ENCODE measurements at places on chromosomes 2 and 18.

GRCh38 chr2:120988700-120989511, 253.2 kb downstream of the GLI2 start:
- DNase-seq, result no peak

DNA sequence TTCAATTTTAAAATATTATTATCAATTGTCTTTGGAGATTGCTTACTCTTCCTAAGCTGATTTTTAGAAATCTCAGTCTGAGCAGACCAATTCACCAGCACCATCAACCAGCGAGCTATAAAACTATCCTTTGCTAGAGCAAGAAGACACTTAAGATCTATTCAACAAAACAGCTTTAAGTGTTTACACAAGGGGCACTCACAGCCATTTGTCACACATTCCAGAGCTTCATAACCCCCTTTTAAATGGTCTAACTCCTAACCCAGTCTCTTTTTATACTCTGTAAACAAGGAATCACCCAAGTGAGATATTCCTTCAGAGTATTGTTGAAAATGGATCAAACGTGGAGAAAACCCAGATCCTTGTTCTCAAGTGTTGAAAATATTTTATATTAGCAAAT, 1294.1 kb upstream of the CHAC2 start:
- DNase-seq, result no peak

DNA sequence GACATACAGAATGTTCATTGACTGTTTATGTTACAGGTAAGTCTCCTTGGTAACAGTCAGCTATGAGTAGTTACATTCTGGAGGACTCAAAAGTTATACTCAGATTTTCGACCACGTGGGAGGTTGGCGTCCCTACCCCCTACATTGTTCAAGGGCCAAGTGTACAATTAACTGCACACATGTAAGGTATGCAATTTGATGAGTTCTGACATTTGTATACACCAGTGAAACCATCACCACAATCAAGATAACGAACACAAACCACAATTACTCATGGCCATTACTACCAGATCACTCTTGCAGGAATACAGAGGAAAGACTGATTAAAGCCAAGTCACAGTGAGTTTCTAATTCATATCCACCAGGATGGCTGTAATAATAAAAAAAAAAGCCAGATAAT, 39.6 kb upstream of the LDLRAD4 start:
- DNase-seq, result peak; percentile 61

DNA sequence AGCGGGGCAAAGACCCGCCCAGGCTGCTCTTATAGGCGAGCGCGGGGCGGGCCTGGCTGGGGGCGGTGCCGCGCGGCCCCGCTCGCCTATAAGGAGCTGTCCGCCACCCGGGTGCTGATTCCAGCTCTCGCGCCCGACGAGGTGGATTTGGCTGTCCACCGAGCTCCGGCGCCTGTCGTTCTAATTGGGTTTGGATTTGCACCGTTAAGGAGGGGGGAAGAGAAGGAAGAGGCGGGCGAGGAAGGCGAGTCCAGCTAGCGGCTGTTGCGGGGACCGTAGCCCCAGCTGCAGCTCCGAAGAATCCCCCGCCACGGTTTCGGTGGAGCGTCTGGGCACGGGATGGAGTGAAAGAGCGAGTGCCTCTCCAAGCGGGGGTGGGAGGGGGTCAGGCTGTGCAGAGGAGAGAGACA, at the start of gene CNTNAP5:
Gene CNTNAP5, plus strand, starts transcription at position 117 of the 410 bp plus-strand sequence. CDS start 364 bp downstream, outside the sequence.
- DNase-seq, result peak; percentile 45

- DNase-seq, result no peak
Measured at GRCh38 chr2:226716126-226716525, 83.5 kb downstream of the IRS1 start.

DNA sequence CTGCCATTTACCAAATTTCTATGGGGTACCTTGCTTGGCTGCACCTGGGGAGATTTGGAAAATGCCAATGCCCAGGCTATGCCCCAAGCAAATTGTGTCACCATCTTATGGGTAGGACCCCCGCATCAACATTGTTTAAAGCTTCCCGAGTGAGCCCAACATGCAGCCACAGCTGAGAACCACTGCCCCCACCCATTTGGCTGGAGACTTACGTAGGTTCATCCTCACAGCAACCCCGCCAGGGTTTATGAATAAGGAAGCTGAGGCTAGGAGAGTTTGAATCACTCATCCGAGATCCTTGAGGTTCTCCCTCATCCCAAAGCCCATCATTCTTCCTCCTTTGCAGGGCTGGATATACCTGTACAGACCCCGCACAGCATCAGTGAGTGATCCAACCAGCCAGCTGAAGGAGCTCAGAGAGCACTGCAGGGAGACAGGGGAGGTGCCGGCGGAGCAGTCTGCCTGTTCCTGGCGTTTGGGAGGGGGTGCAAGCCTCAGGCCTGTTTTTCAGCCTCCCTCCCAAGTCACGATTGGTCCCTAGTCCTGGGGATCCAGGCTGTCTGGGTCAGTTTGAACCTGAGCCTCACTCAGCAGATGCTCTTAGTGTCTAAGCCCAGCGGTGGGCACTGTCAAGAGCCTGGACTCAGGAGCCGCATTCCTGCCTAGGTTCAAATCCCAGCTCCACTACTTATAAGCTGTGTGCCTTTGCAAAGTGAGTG, 164.9 kb downstream of the SMAD7 start:
- DNase-seq, result no peak

- DNase-seq, result no peak
Measured at GRCh38 chr2:72136331-72136730, 11.3 kb downstream of the CYP26B1 start.

DNA sequence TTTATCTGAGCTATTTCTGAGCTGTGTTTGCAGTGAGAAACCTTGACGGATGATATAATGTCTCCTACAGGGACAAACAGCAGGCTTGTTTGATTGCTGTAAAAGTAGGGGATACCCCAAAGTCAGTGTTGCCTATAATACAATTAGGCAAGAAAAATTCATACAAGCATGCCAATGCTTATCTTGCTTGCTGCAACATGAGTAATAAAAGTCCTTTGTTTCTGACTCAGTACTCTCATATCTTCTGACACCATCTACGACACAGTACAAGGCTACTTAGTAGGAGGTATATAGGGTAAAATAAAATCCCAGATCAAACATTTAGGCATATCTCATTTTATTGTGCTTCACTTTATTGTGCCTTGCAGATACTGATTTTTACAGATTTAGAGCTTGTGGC, 33.0 kb downstream of the ERBB4 start:
- no peak for DNase-seq

DNA sequence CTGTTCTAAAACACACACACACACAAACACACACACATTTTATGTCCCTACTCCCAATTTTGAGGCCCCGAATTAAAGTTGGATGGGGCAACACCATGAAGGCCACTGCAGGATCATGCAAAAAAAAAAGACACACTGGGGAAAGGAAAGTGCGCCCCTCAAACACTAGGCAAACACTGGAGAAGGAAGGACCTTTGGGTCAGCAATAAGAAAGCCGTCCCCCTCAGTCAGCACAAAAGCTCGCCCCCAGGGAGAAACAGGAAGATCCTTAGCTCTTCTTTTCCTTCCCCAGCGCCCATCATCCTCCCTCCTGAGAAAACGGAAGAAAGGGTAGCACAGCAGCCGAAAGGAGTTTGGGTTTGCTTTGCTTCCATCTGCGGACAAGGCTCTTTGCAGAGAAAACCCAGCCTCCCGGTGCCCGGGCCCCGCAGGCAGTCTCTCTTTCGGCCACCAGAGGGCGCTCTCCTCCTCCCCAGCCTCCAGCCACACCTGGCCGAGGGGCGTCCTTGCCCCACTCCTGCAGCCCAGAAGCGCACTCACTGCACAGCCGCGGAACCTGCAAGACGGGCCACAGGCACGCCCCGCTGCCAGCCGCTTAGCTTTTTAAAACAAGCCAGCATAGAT, 248.5 kb downstream of the CDH20 start:
- DNase-seq, result peak; percentile 79

DNA sequence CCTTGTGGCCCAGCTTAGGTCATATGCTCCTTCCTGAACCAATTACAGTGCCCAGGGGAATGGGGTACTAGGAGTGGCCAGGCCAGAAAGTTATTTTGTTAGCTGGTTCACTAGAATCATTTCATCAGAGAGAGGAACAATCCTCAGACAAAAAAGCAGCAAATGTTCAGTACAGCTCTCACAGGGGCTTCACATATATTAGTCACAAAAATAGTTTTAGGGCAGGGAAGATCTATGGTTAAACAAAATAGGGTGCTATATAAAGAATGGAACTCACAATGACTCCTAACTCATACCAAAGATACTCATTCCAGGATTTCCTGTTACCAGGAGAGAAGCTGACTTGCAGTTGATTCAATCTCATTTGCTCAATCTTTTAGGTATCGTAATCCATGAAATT, 71.0 kb downstream of the CWC22 start:
- no peak for DNase-seq

- DNase-seq, result no peak
Measured at GRCh38 chr2:106562268-106563186, 75.4 kb downstream of the CD8B2 start.

GRCh38 chr18:3118195-3119010, 101.4 kb downstream of the MYOM1 start:
- no peak for DNase-seq

GRCh38 chr2:31578316-31578715, 2.4 kb downstream of the SRD5A2 start:
- no peak for DNase-seq

GRCh38 chr2:137842430-137842829, 121.8 kb upstream of the HNMT start:
- DNase-seq, result no peak

DNA sequence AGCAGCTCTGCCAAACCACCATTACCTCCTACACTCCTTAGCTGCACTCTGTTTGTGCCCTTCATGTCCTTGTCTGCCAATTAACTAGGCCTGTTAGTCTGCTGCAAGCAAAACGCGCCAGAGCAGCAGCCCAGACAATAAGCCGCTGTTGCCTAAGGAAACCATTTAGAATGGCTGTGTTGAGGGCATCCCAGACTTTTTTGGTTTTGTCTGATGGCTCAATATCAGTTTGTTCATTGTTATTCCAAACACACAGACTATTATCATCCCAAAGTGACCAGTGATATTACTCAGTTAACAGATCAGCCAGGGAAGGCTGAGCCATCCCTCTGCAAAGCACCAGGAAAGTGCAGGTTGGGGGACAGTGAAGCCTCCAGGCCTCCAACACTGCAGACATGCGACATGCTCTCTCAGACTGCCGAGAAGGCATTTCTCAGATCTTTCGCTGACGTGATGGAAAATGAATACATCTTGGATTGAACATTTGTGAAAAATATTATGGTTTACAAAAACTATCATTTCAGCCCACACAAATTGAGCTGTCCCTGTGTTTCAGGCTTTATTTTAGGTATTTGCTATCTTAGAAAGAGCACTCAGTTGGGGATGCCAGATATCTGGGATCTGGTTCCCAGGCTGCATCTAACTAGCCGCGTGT, 182.0 kb upstream of the HNRNPA3 start:
- no peak for DNase-seq

DNA sequence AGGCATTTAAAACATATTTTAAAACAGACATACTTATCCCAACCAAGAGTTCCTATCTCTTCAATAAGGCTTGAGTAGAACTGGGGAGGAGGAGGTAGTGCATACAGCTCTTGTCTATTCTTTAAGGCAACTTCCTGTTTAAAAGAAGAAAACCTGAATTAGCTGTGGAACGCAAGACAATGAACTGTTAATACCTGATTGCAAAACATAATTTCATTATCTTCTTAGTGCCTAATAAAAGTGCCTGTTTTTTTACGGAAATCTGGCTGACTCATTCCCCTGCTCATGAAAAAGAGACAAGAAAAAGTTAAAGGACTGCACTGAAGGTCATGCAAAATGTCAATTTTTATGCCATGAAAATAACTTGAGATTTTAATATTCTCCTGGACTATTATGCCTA, 19.2 kb downstream of the FANCL start:
- no peak for DNase-seq

GRCh38 chr2:22497789-22498188, 887.2 kb upstream of the KLHL29 start:
- DNase-seq, result no peak

- DNase-seq, result no peak
Measured at GRCh38 chr2:176643646-176644045, 374.4 kb downstream of the MTX2 start.

- DNase-seq, result no peak
Measured at GRCh38 chr18:2903006-2903405, 56.2 kb downstream of the EMILIN2 start.

GRCh38 chr2:134778372-134778771, 59.6 kb upstream of the TMEM163 start:
- DNase-seq, result no peak

GRCh38 chr2:216164576-216164975, 55.4 kb downstream of the XRCC5 start:
- no peak for DNase-seq

GRCh38 chr2:209526561-209526960, 102.7 kb downstream of the MAP2 start:
- no peak for DNase-seq

DNA sequence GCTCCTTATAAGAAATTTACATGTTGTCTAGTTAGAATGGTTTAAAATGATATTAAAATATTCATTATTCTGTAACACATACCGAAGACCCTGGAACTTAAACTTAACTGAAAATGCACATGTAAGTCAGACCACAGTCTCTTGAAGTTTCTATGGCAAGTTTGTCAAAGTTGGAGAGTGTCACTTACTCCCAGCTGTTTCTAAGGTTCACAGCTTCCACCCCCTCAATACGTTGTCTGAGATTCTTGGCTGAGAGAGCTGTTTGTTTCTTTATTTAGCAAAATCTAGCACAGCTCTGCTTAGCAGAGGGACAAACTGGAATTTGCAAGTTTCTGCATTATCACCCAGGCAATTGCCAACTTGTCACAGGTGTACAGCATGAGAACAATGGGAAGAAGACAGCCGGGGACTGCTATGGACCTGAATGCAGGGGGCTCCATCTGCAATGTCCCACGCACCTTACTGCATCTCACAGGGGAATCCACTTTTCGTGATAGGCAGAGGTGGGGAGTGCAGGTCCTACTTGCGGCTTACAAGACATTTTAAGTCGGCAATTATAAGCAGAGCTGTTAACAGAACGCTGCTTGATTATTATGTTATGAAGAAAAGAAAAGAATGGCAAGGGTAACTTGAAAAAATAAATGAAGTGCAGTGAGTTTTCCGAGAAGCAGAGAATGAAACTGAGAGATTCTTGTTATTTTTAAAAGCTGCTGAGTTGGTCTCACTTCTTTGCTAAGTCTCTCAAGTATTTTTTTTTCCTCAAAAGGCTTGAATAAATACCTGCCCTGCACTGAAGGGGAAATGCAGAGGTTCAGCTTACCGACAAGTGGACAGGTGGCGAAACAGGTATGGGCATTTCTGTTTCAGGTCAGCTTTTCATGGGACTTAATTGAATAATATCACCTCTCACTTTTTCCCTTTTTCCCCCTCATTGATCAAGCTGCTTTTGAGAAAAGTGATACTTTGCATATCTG, 1072.1 kb upstream of the FANCL start:
- no peak for DNase-seq
